T-helper 1 cell (primary cell): ENCODE measurements at places on chromosomes 4 and X.

DNA sequence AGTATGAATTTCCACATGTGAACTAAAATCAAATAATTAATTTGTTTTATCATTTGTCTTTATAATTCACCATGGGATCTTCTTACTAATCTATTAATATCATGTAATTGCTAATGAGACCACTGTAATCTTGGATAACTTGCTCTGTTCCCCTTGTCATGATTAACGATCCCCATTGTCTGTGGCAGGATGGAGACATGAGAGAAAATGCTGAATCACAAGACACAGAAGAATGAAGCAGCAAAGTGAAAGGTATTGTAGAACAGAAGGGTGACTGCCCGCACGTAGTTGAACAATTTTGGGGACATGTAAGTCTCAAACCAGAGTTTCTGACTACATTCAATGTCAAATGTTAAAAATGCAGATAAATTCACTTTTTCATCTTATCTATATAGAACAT is 135.2 kb downstream of the EPHA5 start:
- DNase-seq: no peak

DNA sequence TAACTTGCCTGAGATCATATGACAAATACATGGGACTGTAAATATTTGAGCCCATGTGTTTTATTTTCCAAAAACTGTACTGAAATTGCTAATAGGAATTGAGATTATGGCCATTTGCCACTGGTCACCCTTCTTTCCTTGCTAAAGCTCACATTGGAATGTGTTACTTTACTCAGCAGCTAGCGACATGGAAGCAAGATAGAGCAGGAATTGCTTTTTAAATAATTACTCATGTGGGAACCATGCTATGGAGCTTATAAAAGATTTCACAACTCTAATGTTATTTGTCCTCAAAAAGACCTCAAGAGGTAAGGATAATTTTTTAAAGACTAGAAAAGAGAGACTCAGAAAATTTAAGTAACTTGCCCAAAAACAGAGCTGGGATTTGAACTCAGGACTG is 48.8 kb upstream of the AFAP1 start:
- no peak for DNase-seq

DNA sequence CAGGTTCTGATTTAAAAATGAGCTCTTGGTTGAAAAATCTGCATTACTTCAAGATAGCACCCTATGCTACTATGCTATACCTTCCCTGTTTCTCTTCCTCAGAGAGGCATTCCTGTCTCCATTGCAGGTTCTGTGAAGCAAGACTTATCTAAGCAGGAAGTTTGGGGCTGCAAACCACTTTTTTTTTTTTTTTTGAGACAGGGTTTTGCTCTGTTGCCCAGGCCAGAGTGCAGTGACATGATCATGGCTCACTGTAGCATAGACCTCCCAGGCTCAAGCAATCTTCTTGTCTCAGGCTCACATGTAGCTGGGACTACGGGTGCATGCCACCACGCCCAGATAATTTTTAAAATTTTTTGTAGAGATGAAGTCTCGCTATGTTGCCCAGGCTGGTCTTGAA is 4.0 kb upstream of the CCNG2 start:
- no peak for DNase-seq

GRCh38 chr4:111934314-111934713 is 210.9 kb upstream of the FAM241A start:
- DNase-seq: no peak

DNA sequence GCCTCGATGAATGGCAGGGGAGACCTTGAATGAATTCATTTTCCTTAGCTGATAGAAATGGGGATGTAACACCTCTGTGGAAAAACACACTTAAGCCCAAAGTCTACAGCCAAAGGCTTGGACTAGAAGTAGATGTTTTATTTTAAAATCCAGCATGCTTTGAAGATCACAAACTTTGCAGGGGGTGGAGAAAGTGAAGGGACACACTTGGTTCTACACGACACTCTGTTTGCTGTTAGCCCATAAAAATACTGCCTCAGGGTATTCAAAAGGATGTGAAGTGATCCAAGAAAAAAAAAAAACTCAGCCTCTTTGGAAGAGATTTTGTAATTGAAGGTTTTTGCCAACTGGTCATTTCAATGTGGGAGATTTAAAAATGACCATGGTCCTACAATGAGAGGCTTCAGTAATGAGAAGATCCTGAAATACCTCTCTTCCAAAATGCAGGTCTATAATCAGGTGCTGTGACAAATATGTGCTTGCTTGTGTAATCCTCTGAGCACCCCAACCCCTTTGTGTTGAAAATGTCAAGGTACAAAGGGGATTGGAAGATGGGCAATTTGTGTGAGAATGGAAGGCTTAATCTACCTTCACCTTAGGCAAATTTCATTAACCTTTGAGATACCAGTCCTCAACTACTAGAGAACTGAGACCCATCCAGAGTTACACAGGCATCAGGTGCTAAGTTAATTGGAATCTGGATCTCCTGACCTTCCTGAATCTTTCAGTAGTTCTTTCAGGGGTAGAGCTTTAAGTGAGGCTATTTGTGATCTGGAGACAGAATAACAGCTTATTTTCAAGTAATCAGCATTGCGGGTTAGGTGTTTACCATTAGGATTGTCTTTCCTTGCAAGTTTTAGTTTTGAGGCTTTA is 82.5 kb downstream of the HS6ST2 start:
- no peak for DNase-seq

DNA sequence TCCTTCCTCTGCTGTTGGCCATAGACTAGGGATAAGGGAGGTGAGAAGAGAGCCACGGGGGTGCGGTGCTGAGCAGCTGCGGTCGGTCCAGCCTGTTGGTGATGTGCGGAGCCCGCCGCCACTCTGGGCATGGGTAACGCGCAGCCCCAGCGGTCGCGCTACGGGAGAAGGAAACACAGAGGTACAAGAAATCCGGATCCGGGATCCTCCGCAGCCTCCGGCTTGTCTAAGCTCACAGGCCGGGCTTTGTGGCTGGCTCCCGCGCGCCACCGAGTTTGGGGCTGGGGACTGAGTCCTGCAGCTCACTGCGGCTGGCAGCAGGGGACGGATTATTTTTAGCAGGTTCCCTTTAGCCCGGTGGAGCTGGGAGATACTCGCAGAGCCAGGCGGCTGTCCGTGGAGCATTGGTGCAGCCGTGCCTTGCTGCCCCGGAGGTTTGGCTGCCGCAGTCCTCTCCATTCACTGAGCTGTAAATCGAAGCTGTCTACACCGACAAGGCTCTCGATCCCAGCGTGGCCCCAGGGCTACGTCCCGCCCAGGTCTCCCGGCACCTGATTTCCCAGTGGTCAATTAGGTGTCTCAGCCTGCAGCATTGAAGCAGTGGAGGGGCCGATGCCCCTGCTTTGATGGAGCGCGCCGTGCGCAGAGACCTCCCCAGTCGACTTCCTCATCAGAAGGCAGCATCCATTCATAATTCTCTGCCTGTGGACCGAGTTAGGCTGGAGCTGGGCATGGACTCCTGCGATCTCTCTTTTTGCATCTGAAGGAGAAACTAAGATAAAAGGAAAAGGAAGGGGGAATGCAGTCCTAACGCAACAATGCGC is 81.9 kb upstream of the SCML1 start:
- DNase-seq: no peak

- DNase-seq: no peak
Measured at GRCh38 chrX:108091878-108092291, 307 bp downstream of the ATG4A start.

- peak; percentile 8 for DNase-seq
Measured at GRCh38 chr4:107931775-107932321, 499 bp downstream of the CYP2U1 start.

GRCh38 chrX:15245896-15246295 is 24.0 kb downstream of the ASB9 start:
- no peak for DNase-seq

GRCh38 chrX:13043938-13044337 is 482 bp downstream of the FAM9C start:
- DNase-seq: no peak
